Effector memory CD4-positive, alpha-beta T cell (primary cell): ENCODE measurements at places on chromosomes 5 and 9.

- no peaks in the 10 kb centered on the region for H3K27me3 ChIP-seq
- peak overlapping the region; percentile 9 for H3K4me3 ChIP-seq
- peaks cover 20% of the 10 kb centered on the region for H3K4me1 ChIP-seq
Observed at GRCh38 chr5:1792842-1793266, 6.8 kb downstream of the MRPL36 start.

- H3K4me3 ChIP-seq, result no peak overlapping the region
- no peaks in the 10 kb centered on the region for H3K36me3 ChIP-seq
- H3K27me3 ChIP-seq, result no peaks in the 10 kb centered on the region
Observed at GRCh38 chr5:147484708-147485020, 25.2 kb downstream of the DPYSL3 start.

GRCh38 chr5:6708814-6709213 is 4.4 kb upstream of the TENT4A start:
- H3K27ac ChIP-seq, result no peak overlapping the region
- peaks cover 2% of the 10 kb centered on the region for H3K4me1 ChIP-seq
- no peaks in the 10 kb centered on the region for H3K36me3 ChIP-seq

DNA sequence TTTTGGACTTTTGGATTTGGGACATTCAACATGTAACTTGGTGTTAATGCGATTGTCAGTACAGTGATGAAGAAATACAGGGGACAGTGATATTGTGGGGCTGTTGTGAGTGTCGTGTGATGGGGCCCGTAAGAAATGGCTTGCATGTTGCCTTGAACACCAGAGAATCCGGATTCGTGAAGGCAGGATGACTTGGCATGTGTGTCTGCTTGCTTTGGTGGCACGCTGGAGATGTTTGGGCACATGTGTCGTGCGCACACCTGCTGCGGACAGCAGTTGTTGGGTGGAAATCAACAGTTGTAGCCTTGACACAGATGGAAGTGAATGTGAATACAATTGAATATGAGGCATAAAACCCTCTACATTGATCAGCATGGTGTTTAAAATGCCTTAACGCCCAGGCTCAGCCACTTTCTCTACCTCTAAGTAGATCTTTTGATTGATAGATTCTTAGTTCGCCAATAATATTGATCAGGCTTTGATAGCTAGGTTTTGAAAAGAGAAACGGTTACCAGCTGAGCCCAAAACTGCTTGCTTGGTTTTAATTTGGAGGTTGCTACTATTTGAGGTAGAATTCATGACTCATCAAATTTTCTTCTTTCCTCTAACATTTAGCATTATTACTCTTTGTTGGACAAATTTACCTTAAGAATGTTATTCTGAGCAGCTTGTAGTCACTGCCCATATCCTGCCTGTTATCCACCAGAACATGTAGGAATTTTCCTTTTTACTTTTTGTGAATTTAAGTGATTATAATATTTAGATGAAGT is 94.4 kb downstream of the TRIO start:
- H3K4me1 ChIP-seq, result no peaks in the 10 kb centered on the region
- H3K27ac ChIP-seq, result no peak overlapping the region
- DNase-seq, result no peak

DNA sequence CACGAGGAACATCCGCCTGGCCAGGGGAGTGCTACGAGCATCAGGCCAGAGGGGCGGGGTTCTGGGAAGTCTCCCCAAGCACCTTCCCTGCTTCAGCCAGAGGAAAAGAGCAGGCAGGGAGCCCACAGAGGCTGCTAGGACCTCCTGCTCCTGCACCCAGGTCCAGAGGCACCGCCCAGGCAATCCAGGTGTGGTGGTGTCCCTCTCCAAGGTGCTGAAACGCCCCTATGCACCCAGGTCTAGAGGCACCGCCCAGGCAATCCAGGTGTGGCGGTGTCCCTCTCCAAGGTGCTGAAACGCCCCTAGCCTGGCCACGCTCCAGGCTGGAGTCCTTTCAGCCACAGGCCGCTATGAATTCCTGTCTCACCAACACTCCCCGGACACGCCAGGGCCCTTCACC is 10.7 kb upstream of the UBAC1 start:
- no peak overlapping the region for H3K27ac ChIP-seq
- DNase-seq, result peak; percentile 42
- H3K27me3 ChIP-seq, result no peaks in the 10 kb centered on the region

GRCh38 chr5:29702875-29703274 is 1490.6 kb upstream of the CDH6 start:
- no peak for DNase-seq
- H3K27me3 ChIP-seq, result no peaks in the 10 kb centered on the region
- no peaks in the 10 kb centered on the region for H3K36me3 ChIP-seq
- no peaks in the 10 kb centered on the region for H3K4me1 ChIP-seq

DNA sequence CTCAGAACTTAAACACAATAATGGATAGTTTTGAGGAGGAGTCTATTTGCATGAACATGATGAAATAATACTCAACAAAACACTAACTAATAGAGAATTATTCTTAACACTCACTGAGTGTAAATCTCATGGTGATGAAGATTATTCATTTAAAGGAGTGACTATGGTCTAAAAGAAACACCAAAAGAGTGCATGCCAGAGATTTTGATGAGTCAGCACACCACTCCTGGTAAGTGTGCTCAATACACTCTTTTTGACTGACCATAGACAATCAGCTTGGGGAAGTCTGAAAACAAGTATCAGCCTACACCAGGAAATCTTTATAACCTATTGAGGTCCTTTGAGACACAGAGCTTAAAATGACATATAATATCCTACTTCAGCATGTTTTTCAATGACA is 6.8 kb upstream of the FST start:
- no peak for DNase-seq
- no peak overlapping the region for H3K27ac ChIP-seq
- H3K4me1 ChIP-seq, result peaks cover 3% of the 10 kb centered on the region
- H3K4me3 ChIP-seq, result no peak overlapping the region
- no peaks in the 10 kb centered on the region for H3K36me3 ChIP-seq
- H3K27me3 ChIP-seq, result peaks cover 6% of the 10 kb centered on the region

DNA sequence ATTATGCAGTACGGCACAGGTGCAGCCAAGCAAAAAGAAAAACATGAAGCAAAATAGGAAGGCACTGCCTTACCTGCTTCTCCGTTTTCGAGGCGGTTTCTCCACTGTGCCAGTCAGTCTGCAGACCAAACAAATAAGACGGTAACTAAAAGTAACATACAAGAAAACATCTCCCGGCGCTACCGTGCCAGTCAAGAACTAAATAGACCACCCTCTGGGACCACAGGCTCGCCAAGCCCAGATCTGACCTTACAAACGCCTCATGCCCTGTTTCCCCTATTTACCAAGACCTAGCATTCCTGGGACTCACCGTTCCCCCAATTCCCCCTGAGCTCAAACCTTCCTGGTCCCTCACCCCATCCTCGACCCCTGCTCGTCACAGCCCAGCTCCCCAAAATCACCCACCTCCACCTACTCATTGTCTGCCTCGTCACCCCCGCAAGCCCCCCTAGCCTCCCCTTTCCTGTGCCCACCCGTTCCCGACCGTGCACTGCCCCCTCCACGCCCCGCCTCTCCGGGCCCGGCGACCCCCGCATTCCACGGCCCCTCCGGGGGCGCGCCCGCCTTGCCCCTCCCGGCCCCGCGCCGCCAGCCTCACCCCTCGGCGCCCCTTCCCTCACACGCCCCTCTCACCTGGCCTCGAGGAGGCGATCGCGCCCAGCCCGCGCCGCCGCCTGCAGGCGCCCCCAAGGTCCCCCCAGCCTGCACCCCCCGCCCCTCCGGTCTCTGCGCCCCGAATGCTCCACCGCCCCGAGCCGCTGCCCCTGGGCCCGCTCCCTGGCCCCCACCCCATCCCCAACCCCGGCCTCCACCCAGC is 560 bp downstream of the SCAI start:
- H3K27me3 ChIP-seq, result no peaks in the 10 kb centered on the region
- no peaks in the 10 kb centered on the region for H3K4me1 ChIP-seq
- no peak for DNase-seq
